NCI-H187 (cell line): ENCODE measurements at places on chromosomes 7 and 10.
A peak's percentile ranks its signal among the peaks of the same experiment; 100 is the strongest.

GRCh38 chr7:29032146-29032545, 74.0 kb upstream of the TRIL start:
- DNase-seq = no peak

DNA sequence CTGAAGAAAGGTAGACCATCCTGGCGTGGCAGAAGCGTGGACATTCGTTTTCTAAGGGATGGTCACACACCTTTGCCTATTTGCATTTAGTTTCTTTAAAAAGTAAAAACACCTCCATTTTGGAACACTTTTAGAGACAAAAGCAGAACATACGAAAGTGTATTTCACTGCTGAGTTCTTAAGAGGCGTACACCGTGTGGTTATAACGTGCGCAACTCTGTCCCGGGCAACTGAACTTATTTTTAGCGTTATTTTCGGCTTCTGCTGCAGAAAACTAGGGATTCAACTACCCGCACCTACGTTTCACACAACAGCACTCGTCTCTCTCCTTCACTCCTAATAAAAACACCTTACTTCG, 557 bp upstream of the LSM8 start:
- DNase-seq = peak; percentile 51

- no peak for DNase-seq
Measured at GRCh38 chr7:69193061-69193460, 405.2 kb upstream of the AUTS2 start.

DNA sequence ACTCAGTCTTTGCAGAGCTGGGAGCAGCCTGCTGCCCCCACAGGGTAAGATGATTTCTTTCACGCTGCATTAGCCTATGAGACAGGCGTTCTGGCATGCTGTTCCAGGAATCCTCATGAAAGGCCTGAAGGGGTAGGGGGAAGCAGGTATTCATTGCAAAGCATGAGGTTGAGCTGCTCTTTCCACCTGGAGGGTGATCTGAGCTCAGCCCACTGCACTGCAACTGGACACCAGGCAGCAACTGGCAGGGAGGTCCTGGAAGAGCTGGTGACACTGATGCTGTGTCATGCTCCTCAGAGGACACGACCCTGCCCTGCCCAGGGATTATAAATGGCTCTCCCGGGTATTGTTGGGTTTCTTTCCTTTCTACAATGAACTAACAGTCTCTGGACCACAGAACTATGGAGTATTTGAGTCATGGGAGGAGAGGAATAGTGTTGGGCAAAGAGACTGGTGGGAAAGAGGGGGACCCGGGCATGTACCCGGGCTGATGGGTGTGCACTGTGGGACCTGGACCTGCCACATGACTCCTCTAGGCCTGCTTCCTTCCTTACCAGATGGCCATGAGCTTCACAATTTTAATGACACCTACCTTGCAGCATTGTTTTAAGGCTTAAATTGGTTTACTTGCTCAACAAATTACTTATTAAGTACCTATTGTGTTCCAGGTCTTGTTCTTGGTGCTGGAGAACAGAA, 24.3 kb downstream of the SLC25A28 start:
- DNase-seq = no peak

DNA sequence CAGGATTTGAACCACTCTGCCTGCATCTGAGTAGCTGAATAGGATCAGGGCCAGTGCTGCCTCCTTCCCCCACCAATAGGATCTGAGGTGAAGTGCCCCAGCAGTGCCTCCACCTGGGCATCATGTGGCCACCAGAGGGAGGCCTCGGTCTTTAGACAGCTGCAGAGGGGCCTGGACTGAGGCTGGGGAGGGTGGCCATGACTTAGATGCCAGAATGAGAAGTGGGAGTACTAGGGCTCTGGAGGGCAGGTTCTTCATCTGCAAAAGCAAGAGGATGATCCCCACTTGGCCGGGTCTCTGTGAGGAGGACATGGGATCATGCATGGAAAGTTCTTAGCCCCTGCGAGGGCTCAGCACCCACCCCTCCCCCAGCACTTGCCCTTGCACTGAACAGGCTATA, 56.9 kb downstream of the NEUROG3 start:
- no peak for DNase-seq

DNA sequence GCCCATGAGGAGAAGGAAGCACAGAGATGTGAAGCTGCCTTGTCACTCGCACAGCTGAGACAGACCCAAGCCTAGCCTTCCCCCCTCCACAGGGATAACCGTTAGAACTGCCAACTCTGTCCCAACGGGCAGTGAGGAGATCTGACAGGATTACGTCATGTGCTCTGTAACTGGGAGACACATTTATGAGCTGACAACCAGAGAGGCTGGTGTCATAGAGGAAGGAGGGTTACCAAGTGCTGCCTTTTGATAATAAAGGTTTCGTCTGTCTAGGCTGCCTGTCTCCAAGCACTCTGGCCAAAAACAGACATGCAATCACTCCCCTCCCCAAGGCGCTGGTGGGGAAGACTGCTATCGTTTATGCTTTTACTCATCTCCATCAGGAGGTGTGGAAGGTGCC, 165.9 kb downstream of the PLXNA4 start:
- DNase-seq = no peak

- no peak for DNase-seq
Measured at GRCh38 chr7:45435846-45436245, 138.3 kb upstream of the ADCY1 start.

GRCh38 chr10:93225938-93226337, 152.2 kb downstream of the CYP26A1 start:
- DNase-seq = no peak

DNA sequence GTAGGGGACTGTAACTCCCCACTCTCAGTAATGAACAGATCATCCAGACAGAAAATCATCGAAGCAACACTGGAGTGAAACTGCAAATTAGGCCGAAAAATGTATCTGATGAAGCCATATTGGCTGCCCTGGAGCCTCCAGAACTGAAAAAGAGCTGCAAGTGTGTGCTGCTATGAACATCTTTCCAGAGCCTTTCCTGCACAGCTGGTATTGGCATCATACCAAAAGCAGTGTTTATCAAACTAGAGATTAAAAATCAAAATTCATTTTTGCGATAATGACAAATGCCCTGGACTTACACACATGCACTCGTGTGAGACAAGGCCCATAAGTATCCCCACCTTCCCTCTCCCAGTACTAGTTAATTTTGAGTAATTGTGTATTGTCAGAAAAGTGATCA, 6.8 kb upstream of the CLDN12 start:
- no peak for DNase-seq

DNA sequence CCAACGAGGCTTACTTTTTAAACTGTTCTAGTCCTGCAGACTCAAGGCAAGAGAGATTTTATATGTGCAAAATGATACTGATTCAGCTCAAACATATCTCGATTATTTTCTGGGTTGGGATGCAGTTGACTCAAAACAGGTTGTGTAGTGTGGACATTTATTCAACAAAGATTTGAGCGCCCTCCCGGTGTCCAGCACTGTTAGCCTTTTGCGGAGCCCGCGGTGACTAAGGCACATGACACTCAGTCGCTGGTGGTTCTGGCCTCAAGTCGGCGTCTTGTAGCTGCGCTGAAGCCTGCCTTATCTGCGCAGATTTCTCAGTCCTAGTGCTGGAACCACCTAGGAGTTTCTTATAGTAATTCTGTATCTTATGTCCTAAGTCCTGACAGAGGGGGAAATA, 938 bp upstream of the CADPS2 start:
- DNase-seq = peak; percentile 70

GRCh38 chr10:108894402-108895301, 1028.7 kb downstream of the XPNPEP1 start:
- DNase-seq = no peak

DNA sequence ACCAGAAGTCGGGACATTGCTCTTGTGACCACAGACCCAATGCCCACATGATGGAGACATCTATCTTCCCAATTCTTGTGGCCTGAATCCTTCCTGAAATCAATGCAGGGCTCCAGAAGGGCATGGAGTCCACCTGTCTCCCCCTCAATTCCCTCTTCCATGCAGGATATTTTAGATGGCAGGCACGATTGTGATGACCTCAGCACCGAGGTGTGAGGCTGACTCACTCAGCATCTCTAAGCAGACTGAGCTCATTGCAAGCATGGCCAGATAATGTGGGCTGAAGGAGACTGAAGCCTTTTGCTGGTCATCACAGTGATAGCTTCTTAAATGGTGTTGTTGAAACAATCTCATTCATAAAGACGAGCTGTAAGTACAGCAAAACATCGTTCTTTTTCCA, 374.9 kb upstream of the PODXL start:
- no peak for DNase-seq

DNA sequence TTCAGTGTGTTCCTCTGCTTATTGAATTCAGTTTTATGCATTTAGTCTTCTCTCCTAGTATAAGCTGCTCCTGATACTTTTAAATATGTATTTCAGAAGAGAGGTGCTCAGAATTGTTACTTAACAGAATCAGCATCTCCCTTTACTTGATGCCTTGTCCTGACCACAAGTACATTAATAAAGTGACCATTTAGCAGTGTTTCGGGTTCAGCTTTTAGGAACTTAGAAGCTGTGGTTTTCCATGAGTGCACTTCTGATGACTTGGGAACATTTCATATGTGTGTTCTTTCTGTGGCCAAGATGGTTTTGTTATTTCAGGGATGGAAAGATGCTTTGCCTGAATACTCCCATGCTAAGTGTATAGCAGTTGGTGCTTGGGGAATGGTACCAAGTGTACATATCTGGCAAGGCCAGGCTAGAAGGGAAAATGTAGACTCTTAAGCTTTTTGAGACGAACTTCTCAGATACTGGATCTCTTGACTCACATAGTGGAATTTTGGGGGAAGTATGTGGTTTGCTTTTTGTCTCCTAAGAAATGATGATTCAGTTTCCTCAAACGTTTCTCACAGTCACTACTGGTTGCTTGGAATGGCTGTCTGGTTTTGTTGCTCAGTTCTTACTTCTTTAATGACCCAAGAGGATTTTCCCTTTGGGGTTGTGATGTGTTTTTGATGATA, 17.2 kb downstream of the SGPL1 start:
- no peak for DNase-seq

- no peak for DNase-seq
Measured at GRCh38 chr7:149690688-149691446, 82.5 kb downstream of the ZNF467 start.

- DNase-seq = no peak
Measured at GRCh38 chr7:151748733-151749132, 128.2 kb downstream of the PRKAG2 start.

GRCh38 chr7:135441791-135442190, 68.1 kb downstream of the CNOT4 start:
- DNase-seq = no peak

DNA sequence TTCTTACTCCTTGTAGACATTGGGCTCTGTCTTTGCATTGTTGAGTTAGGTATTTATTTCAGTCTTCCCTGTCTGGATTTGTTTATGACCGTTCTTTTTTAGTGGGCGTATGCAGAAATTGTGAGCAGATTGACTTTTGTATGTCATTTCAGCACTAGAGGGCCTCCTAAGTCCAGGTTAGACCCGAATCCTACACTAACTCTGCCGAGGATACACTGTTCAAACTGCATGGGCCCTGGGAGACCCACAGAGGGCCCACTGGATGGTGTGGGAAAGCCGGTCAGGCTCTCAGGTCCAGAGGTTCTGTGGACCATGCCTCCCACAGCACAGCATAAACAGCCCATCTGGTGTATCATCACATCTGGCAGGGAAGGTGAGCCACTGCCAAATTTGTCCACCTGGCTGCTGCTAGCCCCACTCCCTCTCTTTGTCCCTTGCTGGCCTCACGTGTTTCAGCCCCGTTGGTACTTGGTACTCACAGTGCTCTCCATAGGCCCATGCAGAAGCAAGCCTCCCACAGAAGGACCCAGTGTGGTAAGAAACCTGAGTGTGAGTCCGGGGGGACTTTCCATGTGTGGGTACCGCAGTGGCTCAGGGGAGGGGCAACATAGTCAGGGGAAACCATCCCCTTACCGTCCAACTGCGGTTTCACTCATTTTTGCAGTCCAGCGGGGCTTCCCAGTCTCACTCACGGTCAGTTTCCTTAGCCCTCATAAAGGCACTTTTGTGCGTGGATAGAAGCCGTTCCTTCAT, 112.8 kb downstream of the APBB1IP start:
- no peak for DNase-seq

DNA sequence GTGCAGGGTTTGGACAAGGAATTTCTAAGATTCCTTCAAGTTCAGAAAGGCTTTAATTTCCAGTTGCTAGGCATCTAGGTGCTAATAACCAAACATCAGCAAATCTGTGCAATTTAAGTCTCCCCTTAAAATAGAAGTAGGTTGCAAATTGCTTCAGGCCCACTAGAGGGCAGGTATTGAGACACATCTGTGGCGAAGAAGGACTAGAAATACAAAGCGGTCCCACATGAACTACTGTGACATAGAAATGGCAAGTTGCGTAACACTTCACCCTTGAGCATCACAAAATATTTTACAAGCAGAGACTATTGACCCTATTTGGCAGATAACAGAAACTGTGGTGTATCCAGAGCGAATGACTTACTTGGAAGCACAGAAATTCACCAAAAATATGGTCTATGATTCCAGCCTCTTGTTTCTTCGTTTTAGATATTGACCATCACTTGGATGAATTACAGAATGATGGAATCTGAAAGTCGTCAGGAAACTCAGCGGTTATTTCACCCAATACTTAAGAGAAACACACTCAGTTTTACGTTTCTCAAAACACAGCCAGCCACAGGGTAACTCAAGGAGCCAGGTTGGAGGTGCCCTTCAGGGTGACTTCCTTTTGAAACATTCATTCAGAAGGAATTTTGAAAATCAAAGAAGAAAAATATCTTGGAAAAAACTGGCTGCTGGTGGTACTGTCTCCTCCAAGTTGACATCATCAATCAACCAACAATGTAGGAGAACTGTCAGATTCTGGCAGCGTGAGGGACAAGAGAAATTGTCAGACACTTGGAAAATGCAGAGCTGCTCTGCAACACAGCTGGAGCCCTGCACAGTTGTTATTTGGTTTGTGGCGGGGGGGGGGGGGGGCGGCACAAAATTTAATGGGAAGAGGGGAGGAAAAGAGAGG, 256.3 kb upstream of the MINDY3 start:
- no peak for DNase-seq

- DNase-seq = no peak
Measured at GRCh38 chr7:130901209-130901783, 167.3 kb upstream of the KLF14 start.

DNA sequence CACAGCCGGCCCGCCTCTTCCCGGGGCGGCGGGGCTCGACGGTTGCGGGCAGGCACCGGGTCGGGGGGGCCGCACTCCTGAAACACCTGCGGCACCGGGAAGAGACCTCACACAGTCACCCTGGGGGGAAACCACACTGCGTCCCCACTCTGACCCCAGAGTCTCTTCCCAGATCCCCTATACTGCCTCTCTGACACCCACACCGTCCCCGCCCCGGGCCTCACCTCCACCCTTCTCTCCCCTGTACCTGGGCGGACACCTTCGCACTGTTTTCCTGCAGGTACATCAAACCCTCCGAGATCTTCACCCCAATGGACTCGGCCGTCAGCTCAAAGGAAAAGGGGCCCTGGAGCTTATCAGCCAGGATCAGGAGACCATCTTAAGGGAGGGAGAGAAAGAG, 3.4 kb upstream of the GAL3ST4 start:
- no peak for DNase-seq

- DNase-seq = no peak
Measured at GRCh38 chr10:33754052-33754451, 419.6 kb upstream of the NRP1 start.

- no peak for DNase-seq
Measured at GRCh38 chr10:19142967-19143366, 94.4 kb downstream of the MALRD1 start.

- no peak for DNase-seq
Measured at GRCh38 chr7:602341-603141, 82.9 kb upstream of the PDGFA start.

GRCh38 chr10:85786401-85786899, 580.1 kb downstream of the GRID1 start:
- no peak for DNase-seq

- no peak for DNase-seq
Measured at GRCh38 chr10:58173391-58173790, 94.3 kb downstream of the IPMK start.

- no peak for DNase-seq
Measured at GRCh38 chr10:103111918-103112877, 80.9 kb downstream of the NT5C2 start.
